Gastroesophageal sphincter (tissue), 4 donors: ENCODE measurements at places on chromosomes 12 and 14. TPM values are rescaled to one million over a fixed set of nuclear protein-coding genes. Genes with fewer than 3 reads are reported as not detected.

PMCH gene
- not detected for total RNA-seq

FAM186B gene
- not detected for total RNA-seq

RGS6 gene
- 5.8 TPM for total RNA-seq

NKX2-1 gene
- total RNA-seq: not detected

TMEM119 gene
- 5.9 TPM for total RNA-seq

IRAK3 gene
- total RNA-seq: 11.1 TPM
